ENCODE measurements at places on chromosomes 3 and 15. TPM values are rescaled to one million over a fixed set of nuclear protein-coding genes. Genes with fewer than 3 reads are reported as not detected.

Gene WDR76
- 1.5 TPM for total RNA-seq

Gene SEC22A
- 30.2 TPM for total RNA-seq

Gene SLC24A5
- not detected for total RNA-seq

Gene CFAP91
- total RNA-seq, result under 0.01 TPM

Gene PRTG
- total RNA-seq, result 1.1 TPM

Gene EBLN2
- 7.9 TPM for total RNA-seq

Gene ANKRD34C
- not detected for total RNA-seq

Gene SMCO1
- not detected for total RNA-seq

Gene ROPN1
- not detected for total RNA-seq

Gene GABRA5
- total RNA-seq, result not detected

Gene GASK1A
- 0.22 TPM for total RNA-seq

Gene ISLR
- total RNA-seq, result 25.8 TPM

Gene CHRFAM7A
- total RNA-seq, result not detected

Gene THAP10
- total RNA-seq, result 1.8 TPM

Gene GABRB3
- total RNA-seq, result 0.22 TPM

Gene ARRDC4
- 2.8 TPM for total RNA-seq

Gene ELL3
- total RNA-seq, result 0.44 TPM

Gene WDR49
- not detected for total RNA-seq

Gene SLC6A11
- total RNA-seq, result not detected

Gene GABRG3
- not detected for total RNA-seq

Gene CHRM5
- total RNA-seq, result under 0.01 TPM

Gene ST6GAL1
- total RNA-seq, result 2.8 TPM
